A549 (cell line): ENCODE measurements at places on chromosomes 2 and 18.
A peak's percentile ranks its signal among the peaks of the same experiment; 100 is the strongest.

DNA sequence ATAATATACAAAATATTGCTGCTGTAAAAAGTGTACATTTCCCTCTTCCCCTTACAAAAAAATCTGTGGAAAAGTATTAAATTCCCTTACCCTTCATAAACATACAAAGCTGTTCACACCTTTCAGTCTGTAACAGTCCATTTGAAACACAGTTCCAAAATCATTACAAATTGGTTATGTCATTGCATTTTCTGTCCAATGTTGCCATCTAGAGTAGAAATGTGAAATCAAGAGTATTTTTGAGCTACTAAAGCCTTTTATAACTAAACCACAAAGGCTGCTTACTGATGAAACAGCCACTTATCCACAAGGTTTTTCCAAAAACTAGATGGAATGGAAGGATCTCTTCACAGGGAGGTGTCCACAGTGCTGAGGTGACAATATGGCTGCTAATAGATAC is 72.5 kb downstream of the SS18 start:
- no peak for DNase-seq

GRCh38 chr2:168244318-168244717 is 3.1 kb downstream of the STK39 start:
- no peak for DNase-seq

GRCh38 chr18:35634323-35634722 is 52.8 kb downstream of the GALNT1 start:
- DNase-seq, result no peak

DNA sequence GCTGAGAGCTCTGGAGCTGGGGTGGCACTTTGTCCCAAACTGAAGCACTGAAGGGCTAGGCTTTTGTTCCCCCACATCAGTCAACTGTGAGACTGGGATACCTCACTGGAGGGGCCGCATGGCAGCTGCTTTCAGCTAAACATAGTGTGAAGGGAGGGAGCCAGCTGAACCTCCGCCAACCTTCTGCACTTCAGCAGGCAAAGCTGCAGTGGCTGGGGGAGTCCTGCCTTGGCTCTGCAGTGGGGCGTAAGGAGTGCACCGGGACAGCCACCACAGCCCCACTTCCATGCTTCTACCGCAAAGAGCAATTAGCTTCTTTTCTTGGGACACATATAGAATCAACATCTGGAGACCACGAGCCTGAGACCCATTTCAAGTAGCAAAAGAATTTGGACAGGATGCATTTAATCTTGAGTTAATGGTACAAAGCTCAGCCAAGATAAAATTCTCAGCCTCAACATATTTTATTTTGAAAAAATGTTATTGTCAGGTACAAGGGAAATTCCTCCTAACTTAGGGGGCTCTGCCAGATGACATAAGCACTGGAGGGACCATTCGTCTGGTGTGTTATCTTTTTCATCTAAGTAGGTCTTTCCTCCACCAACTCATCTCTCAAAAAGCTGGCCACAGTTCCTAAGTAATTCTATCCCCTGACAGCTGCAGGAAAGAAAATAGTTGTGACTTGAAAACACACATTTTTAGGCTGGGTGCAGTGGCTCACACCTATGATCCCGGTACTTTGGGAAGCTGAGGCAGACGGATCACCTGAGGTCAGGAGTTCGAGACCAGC is 25.6 kb upstream of the MYCN start:
- no peak for DNase-seq

GRCh38 chr2:207525296-207525695 is 4.5 kb upstream of the CREB1 start:
- no peak for DNase-seq

- peak; percentile 66 for DNase-seq
Measured at GRCh38 chr2:3535794-3536681, 16.7 kb upstream of the ADI1 start.

DNA sequence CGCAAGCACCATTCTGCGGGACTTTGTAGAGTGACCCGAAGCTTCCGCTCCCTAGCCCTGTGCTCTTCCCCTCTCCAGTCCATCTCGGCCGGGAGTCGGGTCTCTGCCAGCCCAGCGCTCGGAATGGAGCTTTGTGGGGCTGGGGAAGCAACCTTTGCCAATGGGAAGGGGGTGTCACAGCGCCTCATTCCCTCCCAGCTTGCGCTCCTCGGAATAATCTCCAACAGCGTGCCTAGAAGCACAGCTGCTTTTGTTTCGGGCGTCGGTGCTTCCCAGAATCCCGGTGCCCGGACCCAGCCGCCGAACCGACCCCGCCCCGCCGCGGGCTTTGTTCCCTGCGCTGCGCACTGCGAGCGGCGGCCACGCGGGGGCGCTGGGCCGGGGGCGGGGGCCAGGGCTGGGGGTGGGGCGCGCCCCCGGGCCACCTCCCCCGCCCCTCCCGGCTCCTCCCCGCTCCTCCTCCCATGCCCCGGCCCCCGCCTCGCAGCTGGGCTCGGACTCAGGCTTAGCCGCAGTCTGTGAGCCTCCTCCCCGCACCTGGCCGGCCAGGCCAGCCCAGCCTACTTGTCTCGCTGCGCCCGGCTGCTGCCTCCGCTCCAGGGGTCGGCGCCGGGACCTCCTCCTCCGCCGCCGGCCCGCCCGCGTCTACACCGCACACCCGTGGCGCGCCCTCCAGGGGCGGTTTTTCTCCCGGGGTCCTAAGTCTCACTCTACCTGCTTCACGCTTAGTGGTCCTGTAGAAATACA is 77.7 kb upstream of the SMAD2 start:
- peak; percentile 82 for DNase-seq

- DNase-seq, result peak; percentile 23
Measured at GRCh38 chr2:108288534-108289106, at the start of gene SULT1C2. TSS of gene SULT1C2 (plus strand) at chr2:108288895. CDS start at chr2:108293668, 4,773 bp downstream.

- no peak for DNase-seq
Measured at GRCh38 chr2:156512451-156512850, 76.3 kb downstream of the GPD2 start.

DNA sequence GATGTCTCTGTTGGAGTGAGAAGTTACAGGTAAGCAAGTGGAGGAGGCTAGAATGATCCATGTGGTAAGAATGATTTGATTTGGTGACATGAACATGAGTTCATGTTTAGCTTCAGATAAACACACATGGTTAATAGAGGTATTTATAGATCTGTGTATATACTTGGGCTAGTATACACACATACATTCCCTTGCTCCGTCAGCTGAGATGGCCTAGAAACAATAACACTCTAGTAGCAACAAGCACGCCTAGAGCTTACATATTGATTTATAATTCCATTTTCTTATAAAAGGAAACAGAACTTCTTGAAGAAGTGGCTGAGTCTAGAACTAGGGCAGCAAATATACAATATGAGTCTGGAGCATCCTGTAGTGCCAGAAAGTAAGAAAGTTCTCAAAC is 223.0 kb downstream of the RND3 start:
- DNase-seq, result no peak

DNA sequence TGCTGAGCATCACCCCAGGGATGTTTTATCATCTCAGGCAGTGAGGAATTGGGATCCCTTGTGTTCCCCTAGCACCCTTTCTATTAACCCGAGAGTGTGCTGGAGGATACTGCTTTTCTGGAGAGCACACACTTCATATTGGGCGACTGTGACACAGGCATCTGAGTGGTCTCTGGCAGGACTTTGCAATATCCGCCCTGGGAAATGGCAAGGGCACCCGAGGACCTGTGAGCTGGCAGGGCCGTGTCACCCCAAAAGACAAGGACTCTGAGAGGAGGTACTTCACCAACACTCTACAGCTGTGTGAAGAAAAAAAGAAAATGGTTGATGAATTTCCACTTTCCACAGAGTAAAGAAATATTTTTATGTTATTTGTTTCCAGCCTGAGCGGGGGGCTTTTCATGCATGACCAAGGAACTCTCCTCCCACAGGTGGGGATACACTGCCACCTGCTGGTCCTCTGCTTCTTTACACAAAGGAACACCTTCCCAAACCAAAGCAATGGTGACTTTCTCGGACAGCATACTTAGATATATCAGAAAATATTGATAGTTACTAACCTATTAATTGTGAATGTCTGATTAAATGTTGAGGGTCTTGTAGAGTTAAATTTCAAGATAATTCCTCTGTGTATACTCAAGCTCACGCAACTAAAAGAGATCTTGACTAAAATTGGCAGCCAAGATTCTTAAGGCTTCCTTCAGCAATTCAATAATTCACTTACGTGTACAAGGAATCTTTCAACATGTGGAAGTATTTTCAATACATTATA is 45.9 kb upstream of the REG3G start:
- no peak for DNase-seq

GRCh38 chr2:154455166-154455565 is 243.3 kb upstream of the KCNJ3 start:
- no peak for DNase-seq

- no peak for DNase-seq
Measured at GRCh38 chr18:8478968-8479370, 130.3 kb upstream of the RAB12 start.

DNA sequence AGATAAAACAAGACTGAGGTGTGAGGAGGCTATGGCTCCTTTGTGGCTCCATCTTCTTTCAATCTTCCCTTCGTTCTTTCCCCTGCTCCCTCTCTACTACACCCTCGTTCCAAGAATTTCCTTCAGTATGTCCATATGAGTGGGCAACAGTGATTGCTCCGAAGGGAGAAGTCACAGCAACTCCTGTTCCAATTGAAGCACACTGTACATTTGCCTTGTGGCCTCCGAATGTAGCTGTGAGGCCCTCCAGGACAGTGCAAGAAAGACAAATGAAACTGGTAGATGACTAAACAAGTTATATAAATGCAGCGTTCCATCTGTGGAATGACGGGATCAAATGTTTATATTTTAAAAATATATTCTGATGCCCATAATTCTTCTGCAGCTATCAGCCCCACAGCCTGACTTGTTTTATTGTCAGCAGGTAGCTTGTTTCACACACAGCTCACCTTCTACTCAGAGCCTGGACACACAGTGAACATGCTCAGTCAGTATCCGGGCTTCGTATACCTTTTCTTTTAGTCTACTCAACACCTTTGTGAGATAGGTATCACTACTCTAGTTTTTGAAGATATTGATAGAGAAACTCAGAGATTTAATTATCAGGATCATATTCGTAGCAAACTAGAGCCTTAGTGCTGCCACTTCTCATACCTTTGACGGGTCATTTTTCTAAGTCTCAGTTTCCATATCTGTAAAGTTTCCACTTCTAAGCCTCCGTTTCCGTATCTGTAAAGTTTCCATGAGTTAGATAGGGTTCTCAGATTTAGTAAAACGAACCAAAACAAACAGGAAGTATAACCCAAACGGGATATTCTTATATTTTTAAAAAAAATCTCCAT is 216.7 kb upstream of the STON1 start:
- DNase-seq, result no peak

DNA sequence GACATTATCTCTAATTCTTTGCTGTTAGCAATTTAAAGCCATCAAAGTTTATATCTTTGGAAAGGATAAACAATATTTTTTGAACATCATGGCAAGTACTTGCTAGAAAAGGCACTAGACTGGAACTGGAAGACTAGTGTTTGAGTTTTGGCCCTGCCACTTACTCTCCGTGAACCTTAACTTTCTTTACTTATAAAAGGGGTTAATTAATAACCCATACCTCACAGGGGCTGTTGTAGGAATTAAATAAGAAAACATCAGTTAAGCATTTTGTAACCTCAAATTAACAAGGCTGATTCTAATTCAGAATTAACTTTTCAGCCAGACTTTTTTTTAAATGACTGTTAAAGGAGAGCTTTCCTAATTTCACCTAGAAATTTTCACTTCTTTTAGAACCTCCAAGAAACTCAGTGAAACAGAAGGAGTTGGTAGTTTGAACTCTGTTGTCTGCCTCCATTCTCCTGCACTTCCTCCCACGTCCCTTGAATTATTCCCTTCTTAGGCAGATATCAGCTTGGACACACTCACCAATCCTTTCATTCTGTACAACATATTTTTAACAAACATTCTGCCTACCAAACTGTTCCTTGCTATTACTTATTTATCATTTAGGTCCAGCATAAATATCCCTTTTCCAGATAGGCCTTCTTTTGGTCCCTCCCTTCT is 79.5 kb downstream of the COX7A2L start:
- no peak for DNase-seq

DNA sequence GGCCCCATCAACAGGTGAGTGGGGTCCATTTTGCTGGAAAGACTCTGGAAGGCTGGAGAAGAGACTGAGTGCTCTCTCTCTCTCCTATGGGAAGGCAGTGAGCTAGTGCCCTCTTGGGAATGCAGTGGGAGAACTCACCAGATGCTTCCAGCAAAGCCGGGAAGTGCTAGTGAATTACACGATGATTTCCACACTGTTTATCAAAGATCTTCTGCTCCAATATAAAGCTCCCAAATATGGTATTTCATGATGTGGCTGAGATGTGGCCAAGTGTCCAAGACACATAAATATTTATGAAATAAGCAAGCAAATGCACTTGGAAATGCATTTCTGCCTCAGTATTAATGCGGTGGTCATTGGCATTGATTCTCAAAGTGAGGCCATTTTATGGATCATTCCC is 135.9 kb downstream of the VAPA start:
- DNase-seq, result no peak

GRCh38 chr2:70535573-70535972 is 18.1 kb downstream of the TGFA start:
- no peak for DNase-seq

DNA sequence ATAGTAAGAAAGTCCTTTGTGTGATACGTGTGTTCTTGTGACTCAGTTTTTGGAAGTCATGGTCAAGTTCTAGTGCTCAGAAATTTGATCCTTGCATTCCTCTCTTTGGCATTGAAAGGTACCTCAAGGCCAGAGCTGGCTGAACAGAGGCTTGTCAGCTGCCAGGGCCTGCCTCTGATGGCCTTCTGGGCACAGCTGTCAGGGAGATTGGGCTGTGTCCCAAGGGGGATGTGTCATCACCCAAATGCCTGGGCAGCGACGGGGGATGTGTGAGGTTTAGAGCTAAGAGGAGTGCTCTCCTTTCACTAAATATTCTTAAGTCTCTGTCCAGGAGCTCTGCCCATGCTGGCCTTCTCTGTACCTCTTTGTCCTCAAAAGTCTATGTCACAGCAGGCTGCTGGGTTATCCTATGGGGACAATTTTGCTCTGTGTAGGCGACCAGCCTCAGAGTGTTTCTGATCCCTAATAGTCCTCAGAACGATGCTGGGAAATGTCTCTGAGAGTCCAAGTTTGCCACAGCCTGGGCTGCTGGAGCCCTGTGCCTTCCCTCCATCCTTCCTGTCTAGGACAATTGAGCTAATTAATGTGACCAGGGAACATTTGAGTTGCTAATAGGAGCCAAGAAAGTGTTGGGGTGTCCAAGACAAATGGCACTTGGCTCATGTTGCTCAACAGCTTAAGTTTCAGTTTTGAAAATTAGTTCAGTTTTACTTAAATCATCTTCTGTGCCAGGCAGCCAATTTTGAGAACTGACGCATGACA is 115.4 kb upstream of the ZNF521 start:
- DNase-seq, result no peak
